ENCODE measurements at places on chromosomes 2 and 18. TPM values are rescaled to one million over a fixed set of nuclear protein-coding genes. Genes with fewer than 3 reads are reported as not detected.

- peaks cover 23% of the 10 kb centered on the region for H3K4me1 ChIP-seq
- DNase-seq: peak; percentile 5
- peak overlapping the region; percentile 53 for H3K27ac ChIP-seq
- no peaks in the 10 kb centered on the region for H3K27me3 ChIP-seq
Observed at GRCh38 chr2:150370561-150370960, 116.9 kb downstream of the RND3 start.

DNA sequence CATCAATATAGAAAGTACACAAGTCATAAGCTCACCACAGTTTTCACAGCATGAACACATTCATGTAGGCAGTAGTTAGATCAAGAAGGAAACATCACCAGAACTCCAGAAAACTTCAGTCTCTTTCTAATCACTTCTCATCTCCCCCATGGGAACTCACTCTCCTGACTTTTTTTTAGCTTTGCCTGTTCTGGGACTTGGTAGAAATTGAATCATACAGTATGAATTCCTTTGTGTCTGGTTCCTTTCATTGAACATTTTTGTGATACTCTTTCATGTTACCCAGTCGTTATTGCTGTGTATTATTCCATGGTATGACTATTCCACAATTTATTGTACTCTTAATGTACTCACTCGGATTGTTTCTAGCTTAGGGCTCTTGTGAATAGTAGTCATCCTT, 160.2 kb downstream of the TAF4B start:
- no peak for DNase-seq
- peak overlapping the region; percentile 6 for H3K4me3 ChIP-seq
- H3K27ac ChIP-seq: peak overlapping the region; percentile 90
- no peaks in the 10 kb centered on the region for H3K27me3 ChIP-seq
- peaks cover 6% of the 10 kb centered on the region for H3K36me3 ChIP-seq

DNA sequence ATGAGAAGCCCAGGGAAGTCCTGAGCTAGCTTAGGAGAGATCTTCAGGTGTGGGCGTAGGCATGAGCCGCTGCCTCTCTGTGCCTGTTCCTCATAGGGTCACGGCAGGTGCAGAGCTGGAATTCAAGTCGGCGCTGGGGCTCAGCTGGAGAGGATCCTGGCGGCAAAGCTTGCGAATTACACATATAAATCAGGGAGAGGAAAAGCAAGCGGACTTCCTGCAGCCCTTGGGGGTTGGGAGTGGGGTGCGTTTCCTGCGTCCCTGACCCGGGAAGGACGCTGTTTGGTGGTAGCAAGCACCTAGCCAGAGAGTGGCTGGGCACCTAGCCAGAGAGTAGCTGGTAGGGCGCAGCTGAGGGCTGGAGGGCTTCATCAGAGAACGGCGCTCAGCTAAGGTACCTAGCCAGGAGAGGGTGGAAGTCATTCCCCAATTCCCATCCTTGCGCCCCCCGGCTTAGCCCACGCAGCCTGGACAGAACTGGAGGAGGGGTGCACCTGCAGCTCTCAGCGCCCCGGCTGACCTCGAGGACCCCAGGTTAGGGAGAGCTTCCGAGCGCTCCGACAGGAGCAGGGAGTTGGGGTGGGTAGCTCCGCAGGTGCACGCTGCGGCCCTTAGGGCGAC, 459 bp upstream of the EFR3B start:
- peak; percentile 74 for DNase-seq
- H3K4me3 ChIP-seq: peak overlapping the region; percentile 90
- peaks cover 61% of the 10 kb centered on the region for H3K27me3 ChIP-seq
- H3K4me1 ChIP-seq: peaks cover 12% of the 10 kb centered on the region
- no peak overlapping the region for H3K27ac ChIP-seq
- H3K36me3 ChIP-seq: peaks cover 18% of the 10 kb centered on the region

DNA sequence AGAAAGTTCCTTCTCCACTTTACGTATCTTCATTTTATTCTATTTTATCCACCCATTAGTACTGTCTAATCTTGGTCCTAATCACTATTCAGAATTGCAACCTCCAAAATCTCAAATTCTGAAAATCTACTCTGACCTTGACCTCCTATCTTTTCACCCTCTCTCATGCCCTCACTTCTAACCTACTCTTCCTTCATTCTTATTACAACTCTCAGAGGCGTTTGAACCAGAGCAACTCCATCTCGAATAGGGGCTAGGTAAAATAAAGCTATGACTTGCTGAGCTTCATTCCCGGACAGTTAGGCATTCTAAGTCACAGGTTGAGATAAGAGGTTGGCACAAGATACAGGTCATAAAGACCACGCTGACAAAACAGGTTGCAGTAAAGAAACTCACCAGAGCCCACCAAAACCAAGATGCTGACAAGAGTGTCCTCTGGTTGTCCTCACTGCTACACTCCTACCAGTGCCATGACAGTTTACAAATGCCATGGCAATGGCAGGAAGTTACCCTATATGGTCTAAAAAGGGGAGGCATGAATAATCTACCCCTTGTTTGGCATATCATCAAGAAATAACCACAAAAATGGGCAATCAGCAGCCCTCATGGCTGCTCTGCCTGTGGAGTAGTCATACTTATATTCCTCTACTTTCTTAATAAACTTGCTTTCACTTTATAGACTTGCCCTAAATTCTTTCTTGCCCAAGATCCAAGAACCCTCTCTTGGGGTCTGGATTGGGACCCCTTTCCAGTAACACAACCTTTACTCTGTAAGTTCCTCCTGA, 11.4 kb downstream of the CCDC88A start:
- H3K4me3 ChIP-seq: no peak overlapping the region
- H3K4me1 ChIP-seq: peaks cover 15% of the 10 kb centered on the region
- DNase-seq: no peak
- H3K36me3 ChIP-seq: no peaks in the 10 kb centered on the region
- no peak overlapping the region for H3K27ac ChIP-seq

DNA sequence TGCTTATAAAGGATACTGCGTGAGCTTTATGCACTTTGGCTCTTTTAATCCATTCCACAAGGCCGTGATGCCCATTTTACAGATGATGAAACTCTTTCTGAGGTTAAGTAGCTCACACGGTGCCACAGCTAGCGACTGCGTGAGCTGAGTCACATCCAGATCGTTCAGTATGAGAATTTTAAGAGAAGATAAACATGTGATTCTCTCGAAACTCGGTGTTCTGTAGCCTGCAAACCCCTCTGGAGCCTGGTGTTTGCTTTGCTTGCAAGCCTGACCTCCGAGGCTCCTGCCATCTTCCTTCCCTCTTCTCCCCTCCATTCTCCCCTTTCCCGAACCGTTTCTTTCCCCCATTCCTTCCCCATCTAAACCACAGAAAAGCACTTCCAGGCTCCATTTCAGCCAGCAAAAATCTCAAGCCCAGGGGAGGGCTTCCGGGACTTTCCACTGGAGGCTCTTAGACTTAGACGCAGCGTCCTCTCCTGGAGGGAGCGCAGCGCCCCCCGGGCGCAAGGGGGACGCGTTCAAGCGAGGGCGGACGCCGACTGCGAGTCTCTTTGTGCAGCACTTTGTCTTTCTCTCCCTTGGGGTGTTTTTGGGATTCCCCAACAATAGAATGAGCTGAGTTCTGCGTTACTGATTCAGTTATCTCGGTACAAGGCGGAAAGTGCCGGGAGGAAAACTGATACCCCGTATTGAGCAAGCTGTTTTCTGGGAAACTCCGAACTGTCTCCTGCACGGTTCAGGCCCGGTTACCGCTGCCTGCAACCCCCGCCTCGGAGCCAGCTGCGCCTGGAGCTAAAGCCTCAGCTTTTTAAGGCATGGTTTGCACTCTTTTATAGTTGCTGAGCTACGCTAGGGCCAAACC, 38.0 kb downstream of the CYP1B1 start:
- H3K27ac ChIP-seq: no peak overlapping the region
- no peaks in the 10 kb centered on the region for H3K4me1 ChIP-seq
- peaks cover 25% of the 10 kb centered on the region for H3K27me3 ChIP-seq
- peak overlapping the region; percentile 66 for H3K4me3 ChIP-seq

GRCh38 chr2:54420524-54421172, 35.5 kb upstream of the SPTBN1 start:
- peaks cover 15% of the 10 kb centered on the region for H3K4me1 ChIP-seq
- no peaks in the 10 kb centered on the region for H3K27me3 ChIP-seq
- peaks cover 5% of the 10 kb centered on the region for H3K36me3 ChIP-seq
- no peak overlapping the region for H3K27ac ChIP-seq

- DNase-seq: no peak
- no peak overlapping the region for H3K4me3 ChIP-seq
- H3K36me3 ChIP-seq: peaks cover 18% of the 10 kb centered on the region
- peaks cover 33% of the 10 kb centered on the region for H3K4me1 ChIP-seq
Observed at GRCh38 chr18:58056852-58057251, 12.8 kb downstream of the NEDD4L start.

- no peaks in the 10 kb centered on the region for H3K4me1 ChIP-seq
- no peaks in the 10 kb centered on the region for H3K27me3 ChIP-seq
- no peak overlapping the region for H3K27ac ChIP-seq
- no peaks in the 10 kb centered on the region for H3K36me3 ChIP-seq
- DNase-seq: peak; percentile 62
- H3K4me3 ChIP-seq: no peak overlapping the region
Observed at GRCh38 chr18:70454704-70455322, 166.0 kb downstream of the SOCS6 start.

Gene LRATD1
- total RNA-seq: 14.2 TPM

Gene MRO
- not detected for total RNA-seq

DNA sequence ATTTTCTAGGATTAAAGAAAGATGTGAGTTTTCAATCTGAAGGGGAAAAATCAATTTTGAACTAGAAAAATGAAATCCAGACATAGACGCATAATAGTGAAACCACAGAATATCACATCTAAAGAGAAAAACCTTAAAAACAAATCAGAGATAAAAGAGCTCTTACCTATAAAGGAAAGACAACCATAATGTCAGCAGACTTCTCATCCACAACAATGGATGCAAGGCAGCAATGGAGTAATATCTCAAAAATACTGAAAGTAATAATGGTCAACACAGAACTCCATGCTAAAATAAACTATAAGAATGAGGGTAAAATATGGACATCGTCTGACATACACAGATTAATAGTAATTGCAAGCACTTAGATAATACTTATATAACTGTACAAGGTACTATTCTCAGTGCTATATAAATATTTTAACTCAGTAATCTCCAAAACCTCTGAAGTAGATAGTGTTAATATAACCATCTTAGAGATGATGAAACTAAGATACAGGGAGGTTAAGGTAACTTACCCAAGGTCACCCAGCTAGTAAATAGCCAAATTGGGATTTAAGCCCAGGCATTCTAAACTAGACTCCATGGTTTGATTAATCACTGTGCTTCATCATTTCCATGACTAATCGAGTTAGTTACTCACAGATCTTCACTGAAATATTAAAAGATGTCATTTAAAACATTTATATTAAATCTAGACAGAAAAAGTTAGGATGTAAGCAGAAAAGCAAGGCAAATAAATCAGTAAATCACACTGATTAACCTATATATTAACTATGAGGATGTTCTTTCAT, 89.4 kb upstream of the SPTBN1 start:
- no peak for DNase-seq
- peaks cover 14% of the 10 kb centered on the region for H3K27me3 ChIP-seq
- no peak overlapping the region for H3K27ac ChIP-seq
- no peak overlapping the region for H3K4me3 ChIP-seq
- H3K36me3 ChIP-seq: no peaks in the 10 kb centered on the region

- H3K27ac ChIP-seq: no peak overlapping the region
- no peak overlapping the region for H3K4me3 ChIP-seq
- peaks cover 67% of the 10 kb centered on the region for H3K27me3 ChIP-seq
- no peaks in the 10 kb centered on the region for H3K36me3 ChIP-seq
Observed at GRCh38 chr2:16774980-16775898, 109.6 kb upstream of the CYRIA start.

DNA sequence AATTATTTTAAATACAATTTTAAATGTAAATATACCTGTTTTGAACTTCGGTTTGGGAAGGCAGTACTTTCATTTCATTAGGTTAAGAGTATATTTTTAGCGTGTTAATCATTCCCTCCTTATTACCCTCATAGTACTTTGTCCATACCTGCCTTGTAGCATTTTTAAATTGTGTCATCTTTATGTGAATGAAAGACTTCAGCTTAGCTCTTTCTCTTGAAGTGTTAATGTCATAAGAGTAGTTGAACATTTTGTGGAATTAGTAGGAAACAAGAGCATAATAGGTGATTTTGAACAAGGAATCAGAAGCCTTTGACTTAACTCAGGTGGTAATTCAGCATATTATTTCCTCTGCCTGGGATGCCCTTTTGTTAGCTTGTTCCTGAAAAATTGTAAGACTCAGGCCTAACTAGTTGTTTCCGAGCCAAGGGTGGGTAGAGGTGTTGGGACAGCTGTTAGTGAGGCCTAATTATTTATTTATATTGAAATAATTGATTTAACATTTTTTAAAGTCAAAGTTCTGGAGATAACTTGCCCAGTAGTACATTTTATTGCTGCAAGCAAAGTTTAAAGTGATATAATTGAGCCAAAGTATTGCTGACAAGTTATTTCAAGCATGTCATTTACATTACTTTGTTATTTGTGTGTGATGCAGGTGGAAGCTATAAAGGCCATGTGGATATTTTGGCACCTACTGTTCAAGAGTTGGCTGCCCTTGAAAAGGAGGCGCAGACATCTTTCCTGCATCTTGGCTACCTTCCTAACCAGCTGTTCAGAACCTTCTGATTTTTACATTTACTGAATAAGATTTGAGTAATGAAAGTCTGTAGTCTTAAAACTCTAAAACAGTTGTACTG, 38.7 kb downstream of the DDX1 start:
- no peak overlapping the region for H3K4me3 ChIP-seq
- no peaks in the 10 kb centered on the region for H3K27me3 ChIP-seq
- H3K4me1 ChIP-seq: no peaks in the 10 kb centered on the region
- no peak for DNase-seq
- no peak overlapping the region for H3K27ac ChIP-seq

Gene SP9
- total RNA-seq: not detected

Gene PLB1
- 1.6 TPM for total RNA-seq

Gene ZNF385B
- total RNA-seq: 0.86 TPM

DNA sequence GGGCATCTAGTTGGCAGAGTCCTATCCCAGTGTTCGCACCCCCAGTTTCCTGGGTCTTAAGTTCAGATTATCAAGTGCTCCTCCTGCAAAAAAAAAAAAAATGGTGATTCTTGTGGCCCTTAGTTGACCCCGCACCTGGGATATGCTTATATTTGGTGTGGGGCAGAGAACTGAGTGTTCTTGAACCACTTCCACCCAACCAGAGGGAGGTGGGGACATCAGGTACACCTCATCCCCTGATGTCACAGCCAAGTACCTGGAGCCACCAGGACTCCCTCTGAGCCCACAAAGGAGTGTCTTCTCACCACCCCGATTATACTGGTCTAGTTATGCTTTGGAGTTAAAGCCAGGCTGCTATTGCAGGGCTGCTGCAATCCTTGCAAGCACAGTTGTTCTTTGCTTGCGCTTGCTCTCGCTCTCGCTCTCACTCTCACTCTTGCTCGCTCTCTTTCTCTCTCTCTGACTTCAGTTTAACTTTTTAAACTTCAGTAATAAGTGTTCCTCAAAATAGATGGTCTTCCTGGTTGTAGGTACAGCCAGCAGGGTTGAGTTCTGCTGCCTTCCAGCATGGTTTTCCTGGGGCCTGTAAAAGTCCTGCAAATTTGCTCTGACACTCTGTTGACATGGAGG, 265.7 kb downstream of the NEDD4L start:
- H3K27ac ChIP-seq: peak overlapping the region; percentile 56
- peaks cover 54% of the 10 kb centered on the region for H3K4me1 ChIP-seq
- DNase-seq: no peak
- no peaks in the 10 kb centered on the region for H3K27me3 ChIP-seq

Gene GCG
- total RNA-seq: not detected

Measured in Calu3 (cell line).